Effector memory CD4-positive, alpha-beta T cell (primary cell): ENCODE measurements at places on chromosomes 5 and 9.

- no peaks in the 10 kb centered on the region for H3K4me1 ChIP-seq
- H3K27ac ChIP-seq = no peak overlapping the region
- no peaks in the 10 kb centered on the region for H3K27me3 ChIP-seq
- H3K4me3 ChIP-seq = no peak overlapping the region
Measured at GRCh38 chr9:94945197-94946144, 219.0 kb downstream of the AOPEP start.

DNA sequence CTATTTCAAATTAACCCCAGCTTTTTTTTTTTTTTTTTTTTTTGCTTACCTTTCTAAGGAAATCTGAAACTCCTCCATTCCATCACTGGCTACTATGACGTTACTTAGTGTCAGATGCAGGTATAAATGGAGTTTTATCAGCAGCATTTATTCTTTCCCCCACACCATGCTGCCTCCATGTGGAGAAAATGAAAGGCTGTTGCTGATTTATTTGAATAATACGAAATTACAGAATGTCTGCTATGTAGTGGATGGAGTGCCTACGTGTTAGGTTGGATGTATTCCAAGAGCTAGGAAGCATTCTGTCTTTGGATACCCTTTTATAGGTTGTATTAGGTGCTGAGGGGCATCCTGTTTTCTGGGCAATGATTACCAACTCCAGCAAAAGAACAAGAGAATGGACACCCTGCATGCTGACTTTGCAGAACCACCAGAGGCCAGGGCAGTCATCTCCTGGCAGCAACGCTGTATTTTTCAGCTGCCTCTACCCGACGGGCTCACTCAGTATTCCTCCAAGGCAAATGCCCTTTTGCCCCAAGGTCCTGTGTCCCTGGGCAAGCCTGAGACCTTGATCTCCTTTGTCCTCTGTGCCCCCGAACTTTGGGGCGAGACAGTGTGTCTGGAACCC, 199.5 kb downstream of the ALDH1A1 start:
- no peak for DNase-seq
- H3K4me1 ChIP-seq = no peaks in the 10 kb centered on the region
- H3K36me3 ChIP-seq = no peaks in the 10 kb centered on the region
- no peak overlapping the region for H3K4me3 ChIP-seq
- no peak overlapping the region for H3K27ac ChIP-seq

GRCh38 chr5:61598126-61598525, 266.1 kb downstream of the ZSWIM6 start:
- DNase-seq = no peak
- H3K27me3 ChIP-seq = no peaks in the 10 kb centered on the region
- H3K36me3 ChIP-seq = no peaks in the 10 kb centered on the region

DNA sequence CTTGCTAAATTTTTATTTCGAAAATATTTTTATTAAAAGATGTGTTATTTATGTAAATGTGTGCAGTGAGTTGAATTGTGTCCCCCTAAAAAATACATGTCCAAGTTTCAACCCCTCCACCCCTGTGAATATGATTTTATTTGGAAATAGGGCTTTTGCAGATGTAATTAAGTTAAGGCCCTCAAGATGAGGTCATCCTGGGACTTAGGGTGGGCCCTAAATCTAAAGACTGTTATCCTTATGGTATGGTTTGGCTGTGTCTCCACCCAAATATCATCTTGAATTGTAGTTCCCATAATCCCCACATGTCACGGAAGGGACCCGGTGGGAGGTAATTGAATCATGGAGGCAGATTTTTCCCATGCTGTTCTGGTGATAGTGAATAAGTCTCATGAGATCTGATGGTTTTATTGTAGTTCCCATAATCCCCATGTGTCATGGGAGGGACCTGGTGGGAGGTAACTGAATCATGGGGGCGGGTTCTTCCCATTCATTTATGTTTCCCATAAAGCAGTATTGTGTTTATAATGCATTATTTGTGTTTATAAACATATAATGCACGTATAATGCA, 1.5 kb upstream of the TMED7 start:
- no peak overlapping the region for H3K4me3 ChIP-seq
- DNase-seq = no peak
- H3K4me1 ChIP-seq = peaks cover 24% of the 10 kb centered on the region
- no peak overlapping the region for H3K27ac ChIP-seq
- no peaks in the 10 kb centered on the region for H3K36me3 ChIP-seq

DNA sequence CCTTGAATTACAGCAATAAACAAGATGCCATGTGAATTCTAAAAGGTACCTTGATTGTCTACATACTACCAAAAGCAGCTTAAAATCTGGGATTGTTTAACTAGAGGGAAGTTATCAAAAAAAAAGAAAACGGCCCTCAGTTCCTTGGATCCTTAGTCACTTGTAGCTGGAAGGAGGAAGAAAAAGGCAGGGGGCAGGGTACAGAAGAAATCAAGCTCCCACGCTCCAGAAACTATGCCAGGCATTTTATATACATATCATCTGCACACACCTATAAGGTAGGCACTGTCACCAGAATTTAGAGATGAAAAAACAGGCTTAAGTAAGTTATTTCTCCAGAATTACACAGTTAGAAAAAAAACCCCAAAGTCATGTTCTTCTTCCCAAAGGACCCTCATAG, 63.4 kb downstream of the SCAI start:
- no peak overlapping the region for H3K4me3 ChIP-seq
- no peak overlapping the region for H3K27ac ChIP-seq
- H3K36me3 ChIP-seq = no peaks in the 10 kb centered on the region

DNA sequence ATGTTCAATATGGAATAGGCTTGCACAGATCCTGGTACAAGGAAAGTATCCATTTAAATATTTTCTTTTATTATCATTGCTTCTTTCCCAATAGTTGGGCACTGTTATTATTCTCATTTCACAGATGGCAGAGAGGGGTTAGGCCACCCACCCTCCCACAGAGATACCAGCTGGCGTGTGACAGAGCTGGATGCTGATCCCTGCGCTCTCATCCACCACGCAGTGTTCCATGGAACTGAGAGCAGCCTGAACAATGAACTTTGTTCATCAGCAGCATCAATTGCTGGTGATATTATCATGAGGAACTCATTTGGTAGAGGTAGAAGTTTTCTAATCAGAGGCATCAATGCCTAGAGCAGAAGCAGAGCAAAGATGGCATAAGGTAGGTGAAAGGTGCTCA, 227.9 kb downstream of the ESM1 start:
- no peak for DNase-seq
- H3K4me3 ChIP-seq = no peak overlapping the region
- H3K36me3 ChIP-seq = no peaks in the 10 kb centered on the region
- H3K27me3 ChIP-seq = no peaks in the 10 kb centered on the region
